ENCODE measurements at places on chromosomes 1 and 21.
A peak's percentile ranks its signal among the peaks of the same experiment; 100 is the strongest.

GRCh38 chr1:183139281-183139942 is 46.7 kb upstream of the LAMC2 start:
- no peak for DNase-seq

DNA sequence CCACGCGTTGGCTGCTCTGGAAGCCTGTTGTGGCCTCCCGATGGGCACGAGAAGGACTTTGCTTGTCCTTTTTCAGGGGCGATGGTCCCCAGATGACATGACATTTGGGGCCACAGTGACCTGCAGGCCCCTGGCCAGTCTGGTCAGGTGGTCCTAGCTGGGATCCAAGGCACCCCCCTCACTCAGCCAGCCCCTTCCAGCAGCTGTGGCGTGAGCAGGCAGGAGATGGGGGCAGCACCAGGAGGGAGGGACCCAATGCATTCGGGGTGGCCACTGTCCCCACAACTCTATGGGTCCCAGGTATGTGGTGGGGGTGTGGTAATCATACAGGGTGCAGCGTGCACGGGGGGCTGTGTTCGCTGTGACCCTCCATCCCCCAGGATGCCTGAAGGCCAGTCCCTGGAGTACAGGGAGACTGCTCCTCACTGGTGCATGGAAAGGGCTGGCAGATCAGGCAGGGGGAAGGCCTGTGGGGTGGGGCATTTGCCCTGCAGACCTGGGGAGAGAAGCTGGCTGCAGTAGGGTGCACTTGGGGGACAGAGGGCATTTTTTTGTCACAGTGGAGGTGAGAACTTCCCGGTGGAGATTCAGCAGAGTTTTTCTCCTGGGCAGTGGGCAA is 31.7 kb downstream of the WNT3A start:
- DNase-seq = peak; percentile 47

GRCh38 chr1:41842993-41843755 is 75.5 kb downstream of the HIVEP3 start:
- no peak for DNase-seq

DNA sequence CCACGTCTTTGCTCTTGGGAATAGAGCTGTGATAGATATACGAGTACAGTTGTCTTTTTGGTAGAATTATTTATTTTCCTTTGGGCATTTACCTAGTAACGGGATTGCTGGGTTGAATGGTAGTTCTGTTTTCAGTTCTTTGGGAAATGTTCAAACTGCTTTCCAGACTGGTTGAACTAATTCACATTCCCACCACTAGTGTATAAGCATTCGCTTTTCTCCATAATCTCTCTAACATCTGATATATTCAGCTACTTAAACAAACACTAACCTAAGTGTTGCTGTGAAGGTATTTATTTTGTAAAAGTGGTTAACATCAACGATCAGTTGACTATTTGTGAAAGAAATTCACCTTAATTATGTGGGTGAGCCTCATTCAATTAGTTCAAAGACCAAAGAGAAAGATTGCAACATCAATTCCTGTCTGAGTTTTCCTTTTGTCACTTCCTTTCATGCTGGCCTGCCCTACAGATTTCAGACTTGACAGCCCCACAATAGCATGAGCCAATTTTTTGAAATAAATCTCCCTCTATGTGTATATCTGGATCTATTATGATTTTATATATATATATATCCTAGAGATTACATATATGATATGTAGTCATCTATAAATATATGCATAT is 26.7 kb upstream of the DUSP10 start:
- DNase-seq = no peak

DNA sequence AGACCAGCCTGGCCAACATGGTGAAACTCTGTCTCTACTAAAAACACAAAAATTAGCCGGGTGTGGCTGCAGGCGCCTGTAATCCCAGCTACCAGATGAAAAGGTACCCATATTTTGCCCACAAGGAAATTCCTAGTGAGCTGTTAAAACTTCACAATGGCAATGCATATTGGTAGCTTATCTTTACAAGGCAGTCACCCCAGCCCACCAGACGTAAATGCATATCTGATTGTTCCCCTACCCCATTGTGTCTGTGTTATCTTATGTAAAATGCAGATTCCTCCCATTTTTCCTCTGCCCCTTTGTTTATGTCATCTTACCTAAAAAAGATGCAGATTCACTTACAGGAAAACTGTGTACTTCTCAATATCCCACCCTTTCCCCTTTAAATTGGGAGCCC is 103.1 kb upstream of the SLC2A1 start:
- no peak for DNase-seq

DNA sequence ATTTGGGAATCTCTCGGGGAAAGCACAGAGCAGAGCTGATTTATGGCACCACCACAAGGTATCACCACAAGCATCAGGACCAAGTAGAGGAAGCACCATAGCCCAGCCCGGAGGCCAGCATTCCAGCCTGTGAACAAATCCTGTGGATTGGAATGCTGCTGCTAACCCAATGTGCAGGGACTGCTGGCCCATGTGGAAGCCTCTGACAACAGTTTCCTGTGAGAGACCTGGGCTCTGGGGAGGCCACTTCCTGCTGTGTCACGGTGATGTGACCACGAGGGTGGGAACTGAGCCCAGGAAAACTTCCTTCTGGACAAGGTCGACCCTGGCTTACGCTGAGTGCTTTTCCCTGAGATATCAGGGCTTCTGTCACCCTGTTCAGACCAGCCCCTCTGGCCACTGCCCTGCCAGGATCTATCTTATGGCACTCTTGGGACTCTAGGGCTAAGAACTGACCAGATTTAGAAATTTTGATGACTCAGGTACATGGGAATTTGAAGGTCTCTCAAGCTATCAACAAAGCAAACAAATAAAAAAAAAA is 88.3 kb upstream of the NGF start:
- DNase-seq = no peak

GRCh38 chr1:33387625-33388024 is 43.3 kb downstream of the PHC2 start:
- no peak for DNase-seq

DNA sequence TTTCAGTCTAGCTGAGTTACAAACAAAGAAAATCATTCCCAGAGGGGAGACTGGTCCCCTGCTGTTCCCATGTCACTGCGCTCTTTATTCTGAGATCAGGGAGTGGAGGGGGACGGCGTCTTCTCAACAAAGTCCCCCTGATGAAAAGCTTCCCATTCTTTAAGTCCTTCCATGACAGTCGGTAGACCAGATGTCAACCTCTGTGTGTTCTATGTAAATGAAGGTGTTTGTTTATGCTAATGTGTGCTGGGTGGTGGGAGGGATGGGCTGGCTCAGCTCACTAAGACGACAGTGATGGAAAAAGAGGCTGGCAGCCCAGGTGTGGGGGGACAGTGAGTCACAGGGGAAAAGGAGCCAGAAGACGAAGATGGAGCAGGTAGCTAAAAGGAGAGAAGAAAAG is 148.2 kb upstream of the KLHDC7A start:
- no peak for DNase-seq

All from activated CD8-positive, alpha-beta memory T cell treated with anti-CD3 and anti-CD28 coated beads, Interleukin-2, amount 50 U/mL, for 48 hours (primary cell).